Left kidney (tissue), 8 donors: ENCODE measurements at places on chromosomes 16 and 17. TPM values are rescaled to one million over a fixed set of nuclear protein-coding genes. Genes with fewer than 3 reads are reported as not detected.

The ARHGDIG gene
- 3.6 TPM for polyA plus RNA-seq

The FSCN2 gene
- 1.7 TPM for polyA plus RNA-seq

The DPEP3 gene
- polyA plus RNA-seq: 0.08 TPM

DNA sequence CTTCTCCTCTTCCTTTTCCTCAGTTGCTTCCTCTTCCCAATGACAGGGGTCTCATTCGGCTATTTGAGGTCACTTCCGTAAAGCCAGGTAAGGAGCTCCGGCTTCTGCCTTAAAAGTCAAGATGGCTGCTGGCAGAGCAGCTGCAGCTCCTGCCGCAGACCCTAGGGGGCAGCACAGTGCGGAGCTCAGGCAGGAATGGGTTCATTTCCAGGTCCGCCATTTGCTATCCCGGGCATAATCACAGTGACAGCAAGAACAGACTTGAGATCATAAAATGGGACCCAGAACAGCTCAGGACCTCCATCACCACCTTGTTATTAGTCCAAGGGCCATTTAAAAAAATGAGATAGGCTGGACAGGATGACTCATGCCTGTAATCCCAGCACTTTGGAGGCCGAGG is 199.5 kb downstream of the ZNF18 start:
- DNase-seq: no peak

The EVI2B gene
- polyA plus RNA-seq: 2.0 TPM

DNA sequence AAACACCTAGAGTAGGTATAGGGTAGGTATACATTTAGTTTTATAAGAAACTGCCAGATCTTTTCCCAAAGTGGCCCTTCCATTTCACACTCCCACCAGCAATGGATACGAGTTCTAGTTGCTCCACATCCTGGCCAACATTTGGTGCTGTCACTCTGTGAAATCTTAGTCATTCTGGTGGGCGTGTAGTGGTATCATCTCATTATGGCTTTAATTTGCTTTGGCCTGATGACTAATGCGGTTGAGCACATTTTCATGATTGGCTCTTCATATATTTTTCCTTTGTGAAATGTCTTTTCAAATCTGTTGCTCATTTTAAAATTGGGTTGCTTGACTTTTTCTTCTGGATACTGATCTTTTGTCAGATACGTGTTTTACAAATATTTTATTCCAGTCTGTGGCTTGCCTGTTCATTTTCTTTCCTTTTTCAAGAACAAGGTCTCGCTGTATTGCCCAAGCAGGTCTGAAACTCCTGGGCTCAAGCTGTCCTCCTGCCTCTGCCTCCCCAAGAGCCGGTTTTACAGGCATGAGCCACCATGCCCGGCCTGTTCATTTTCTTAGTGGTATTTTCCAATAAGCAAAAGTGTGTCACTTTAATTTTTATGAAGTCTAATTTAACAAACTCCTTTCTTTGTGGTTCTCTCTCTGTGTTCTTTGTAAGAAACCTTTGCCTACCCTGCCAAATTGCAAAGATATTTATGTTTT is 192.4 kb downstream of the SEC14L1 start:
- DNase-seq: no peak

GRCh38 chr16:14302031-14302398 is 230.9 kb downstream of the MRTFB start:
- no peak for DNase-seq
